ENCODE measurements at places on chromosomes 3 and 15. TPM values are rescaled to one million over a fixed set of nuclear protein-coding genes. Genes with fewer than 3 reads are reported as not detected.

Gene COL6A5
- 0.32 TPM for total RNA-seq

Gene DNAJA4
- 12.0 TPM for total RNA-seq

Gene TP63
- 4.9 TPM for total RNA-seq

Gene POTEB2
- total RNA-seq = not detected

Gene ISLR
- 0.74 TPM for total RNA-seq

Gene DHFR2
- 6.5 TPM for total RNA-seq

Gene GTF2E1
- total RNA-seq = 21.7 TPM

Gene C3orf52
- 1.0 TPM for total RNA-seq

Gene HRH1
- total RNA-seq = 0.92 TPM

Gene CCDC54
- total RNA-seq = not detected

Gene C3orf20
- 0.17 TPM for total RNA-seq

Gene STXBP5L
- not detected for total RNA-seq

Gene APBA2
- total RNA-seq = 11.7 TPM

Gene LMAN1L
- 0.80 TPM for total RNA-seq

Gene DPPA4
- not detected for total RNA-seq

Gene MOBP
- total RNA-seq = 0.19 TPM

Gene NR1I2
- total RNA-seq = not detected

Gene LRRC2
- 0.28 TPM for total RNA-seq

Gene EAF1
- total RNA-seq = 28.7 TPM

Gene ZMYND10
- 1.0 TPM for total RNA-seq

Gene CCR3
- total RNA-seq = not detected

Gene CNTN3
- total RNA-seq = 2.6 TPM

Gene BFSP2
- not detected for total RNA-seq

Gene PFN2
- total RNA-seq = 374 TPM

Gene ACTC1
- not detected for total RNA-seq

Gene SLC25A20
- total RNA-seq = 4.9 TPM

Gene CADM2
- total RNA-seq = 3.7 TPM

Gene CCR9
- not detected for total RNA-seq

Gene EPB42
- total RNA-seq = not detected

Gene CISH
- total RNA-seq = 0.86 TPM

Gene EIF4G1
- 475 TPM for total RNA-seq

Gene ATP2C1
- 70.3 TPM for total RNA-seq

Gene CDCP1
- 0.13 TPM for total RNA-seq

Gene CLDN11
- not detected for total RNA-seq

Gene DENND4A
- total RNA-seq = 13.2 TPM

Gene CTXN2
- total RNA-seq = not detected

Gene PPP2R3A
- 1.3 TPM for total RNA-seq

Gene CLRN1
- not detected for total RNA-seq

Gene MAP1A
- total RNA-seq = 83.8 TPM

Gene SMCO1
- not detected for total RNA-seq

Gene LDHAL6B
- total RNA-seq = not detected

Gene PLSCR4
- total RNA-seq = 2.4 TPM

Gene DGKG
- 45.2 TPM for total RNA-seq
